Stromal cell of bone marrow (primary cell): ENCODE measurements at places on chromosomes 7 and 10.

DNA sequence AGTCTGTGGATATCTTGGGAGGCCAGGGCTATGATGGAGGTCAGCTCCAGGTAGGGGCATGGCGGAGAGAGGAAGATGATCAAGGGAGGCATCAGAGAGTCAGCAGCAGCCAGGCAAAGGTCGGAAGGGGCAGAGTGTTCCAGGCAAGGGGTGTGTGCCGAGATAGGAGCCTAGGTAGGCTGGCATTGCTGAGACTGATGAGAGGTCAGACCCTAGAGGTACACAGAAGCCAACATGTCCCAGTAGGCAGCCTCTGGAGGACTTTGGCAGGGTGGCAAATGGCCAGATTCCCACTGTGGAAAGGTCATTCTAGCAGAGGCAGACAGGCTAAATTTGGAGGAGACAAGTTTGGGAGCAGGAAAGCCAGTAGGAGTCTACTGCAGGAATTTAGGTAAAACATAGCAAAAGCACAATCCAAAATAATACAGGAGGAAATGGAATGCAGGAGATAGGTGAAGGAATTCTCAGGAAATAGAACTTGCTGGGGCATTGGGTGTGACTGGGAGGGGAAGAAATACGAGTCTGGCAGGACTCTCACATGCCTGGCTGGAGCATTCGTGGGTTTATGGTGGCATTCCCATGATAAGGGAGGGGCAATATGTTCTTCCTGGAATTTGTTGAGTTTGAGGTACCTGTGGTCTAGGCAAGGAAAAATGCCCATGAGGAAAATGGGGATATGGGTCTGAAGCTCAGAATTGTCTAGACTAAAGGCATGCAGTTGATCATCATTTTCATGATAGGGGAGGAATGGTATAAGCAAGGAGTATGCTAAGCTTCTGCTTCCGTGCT, 25.7 kb downstream of the TMEM176A start:
- no peak for DNase-seq

DNA sequence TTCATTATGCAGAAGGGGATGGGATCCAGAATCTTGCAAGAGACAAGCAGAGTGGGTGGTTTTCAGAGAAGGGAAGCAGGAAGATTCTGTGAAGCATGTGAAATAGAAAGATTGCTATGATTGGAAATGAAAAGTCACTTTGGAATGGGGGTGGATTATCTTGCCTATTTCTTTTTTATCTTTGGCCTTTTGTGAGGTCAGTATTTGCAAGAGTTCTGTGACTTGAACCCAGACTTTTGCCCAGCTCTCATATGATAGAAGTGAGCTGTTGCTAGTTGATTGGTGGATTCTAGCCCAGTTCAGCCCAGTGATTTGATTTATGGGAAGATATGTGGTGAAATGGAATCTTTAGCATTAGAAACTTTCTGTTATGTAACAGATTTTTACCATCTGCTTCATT, 17.1 kb downstream of the ENTPD7 start:
- peak; percentile 84 for DNase-seq

GRCh38 chr7:150983893-150984368, 5.8 kb upstream of the KCNH2 start:
- DNase-seq = no peak

- DNase-seq = no peak
These were observed 428.8 kb downstream of the KCNMA1 start for GRCh38 chr10:77208684-77209256.

- no peak for DNase-seq
These were observed 160.8 kb upstream of the GRB10 start for GRCh38 chr7:50943482-50943881.

DNA sequence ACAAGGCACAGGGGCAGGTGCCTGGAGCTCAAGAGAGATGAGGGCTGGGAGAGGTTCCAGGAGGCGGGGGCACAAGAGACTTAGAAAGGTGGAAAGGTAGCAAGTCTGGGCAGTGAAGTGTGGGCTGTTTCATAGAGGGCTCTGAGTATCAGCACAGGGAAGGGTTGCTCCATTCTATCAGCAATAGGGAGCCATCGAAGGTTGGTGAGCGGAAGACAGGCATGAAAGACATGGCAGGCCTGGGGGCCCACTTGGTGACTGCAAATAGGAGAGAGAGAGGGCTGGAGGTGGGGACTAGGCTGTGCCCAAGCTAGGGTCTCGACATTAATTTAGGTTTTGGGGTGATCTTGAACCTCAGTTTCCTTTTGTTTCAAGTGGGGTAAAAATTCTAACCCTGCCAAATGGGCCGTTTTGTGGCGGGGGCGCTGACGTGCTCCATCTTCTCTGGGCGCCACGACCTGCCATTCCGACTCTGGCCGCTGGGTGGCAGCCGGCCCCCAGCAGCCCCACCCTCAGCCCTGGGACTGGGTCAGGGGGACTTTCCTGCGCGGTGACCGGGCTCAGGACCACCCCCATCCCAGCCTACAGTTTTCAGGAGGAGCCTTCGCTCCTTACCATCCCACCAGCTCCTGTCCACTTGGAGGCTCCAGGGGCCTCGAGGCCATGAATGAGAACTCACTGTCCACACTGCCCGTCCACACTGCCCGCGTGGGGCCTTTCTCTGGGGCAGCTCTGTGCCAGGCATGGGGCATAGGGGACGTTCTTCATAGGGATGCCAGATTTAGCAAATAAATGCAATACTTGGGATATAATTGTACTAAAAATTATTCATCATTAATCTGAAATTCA, 37.2 kb upstream of the PCBD1 start:
- peak; percentile 5 for DNase-seq

GRCh38 chr10:115092555-115093285, 445 bp upstream of the ATRNL1 start:
- DNase-seq = no peak

DNA sequence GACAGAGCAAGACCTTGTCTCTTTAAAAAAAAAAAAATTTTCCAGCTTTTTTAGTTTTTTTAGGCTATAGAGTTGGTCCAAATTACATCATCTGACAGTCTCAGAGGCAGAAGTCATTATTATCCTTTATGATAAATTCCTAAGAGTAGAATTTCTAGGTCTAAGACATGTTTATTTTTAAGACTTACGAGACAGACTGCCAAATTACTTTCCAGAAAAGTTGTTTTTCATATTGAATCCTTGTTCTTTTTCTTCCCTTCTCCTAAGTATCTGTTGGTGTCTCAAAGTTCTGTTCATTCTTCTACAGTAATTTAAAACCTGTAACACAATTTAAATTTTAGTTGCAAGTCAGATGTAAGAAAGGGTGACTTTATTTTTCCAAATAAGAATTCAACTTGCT, 421.4 kb downstream of the GALNT17 start:
- DNase-seq = no peak

DNA sequence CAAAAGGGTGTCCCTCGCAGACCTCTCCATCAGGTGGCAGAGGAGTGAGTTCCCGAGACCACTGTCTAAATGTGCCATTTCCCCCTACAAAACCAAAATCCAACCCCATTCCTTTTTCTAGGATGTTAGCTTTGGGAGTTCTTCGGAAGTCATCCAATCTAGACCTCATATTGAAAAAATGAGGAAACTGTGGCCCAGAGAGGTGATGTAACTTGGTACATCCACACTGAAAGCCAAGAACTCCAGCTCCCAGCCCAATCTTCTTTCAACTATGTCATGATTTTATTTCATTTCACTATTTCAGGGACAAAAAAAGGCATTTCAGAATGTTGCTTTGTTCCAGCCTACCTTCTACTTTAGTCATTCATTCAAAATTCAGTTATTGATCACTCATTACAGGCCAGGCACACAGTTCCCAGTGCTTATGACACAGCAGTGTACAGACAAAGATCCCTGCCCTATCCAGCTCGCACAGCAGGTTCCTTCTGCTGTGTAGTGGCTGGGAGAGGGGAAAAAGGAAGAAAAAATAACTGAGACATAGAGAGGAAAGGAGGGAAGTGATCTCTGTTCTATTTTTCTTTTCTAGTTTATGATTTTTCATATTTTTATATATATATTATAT, 35.8 kb downstream of the SCRN1 start:
- peak; percentile 16 for DNase-seq

DNA sequence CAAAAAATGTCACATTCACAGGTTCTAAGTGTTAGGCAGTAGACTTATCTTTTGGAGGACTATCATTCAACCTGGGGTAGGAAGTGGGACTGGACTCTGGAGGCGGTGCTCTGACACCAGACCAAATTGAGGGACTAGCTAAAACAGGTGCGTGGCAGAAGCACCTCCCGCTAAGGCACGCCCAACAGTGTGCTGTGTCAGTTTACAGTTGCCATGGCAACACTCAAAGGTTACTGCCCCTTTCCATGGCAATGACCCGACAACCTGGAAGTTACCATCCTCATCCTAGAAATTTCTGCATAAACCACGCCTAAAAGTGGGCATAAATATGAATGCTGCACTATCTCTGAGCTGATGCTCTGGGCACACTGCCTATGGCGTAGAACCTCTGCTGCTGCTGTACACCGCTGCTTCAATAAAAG, 14.0 kb upstream of the BLNK start:
- DNase-seq = no peak

GRCh38 chr10:73506491-73506890, 10.7 kb upstream of the PPP3CB start:
- peak; percentile 57 for DNase-seq

DNA sequence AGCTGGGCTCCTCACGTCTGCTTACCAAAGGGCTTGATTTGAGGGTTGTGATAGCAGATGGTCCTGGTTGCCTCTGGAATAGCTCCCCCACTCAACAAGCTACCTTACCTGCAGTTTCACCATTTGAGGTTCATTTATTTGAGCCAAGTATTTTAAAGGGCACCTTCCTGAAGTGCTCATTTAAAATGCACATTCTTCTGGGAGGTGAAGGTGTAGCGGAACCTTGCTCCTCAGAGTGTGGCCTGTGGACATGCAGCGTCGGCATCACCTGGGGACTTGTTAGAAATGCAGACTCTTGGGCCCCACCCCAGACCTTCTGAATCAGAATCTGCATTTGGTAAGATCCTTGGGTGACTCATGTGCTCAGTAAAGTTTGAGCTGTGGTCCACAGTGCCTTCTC, 2.3 kb downstream of the CDH23 start:
- no peak for DNase-seq

GRCh38 chr10:113557424-113557862, 4.6 kb downstream of the HABP2 start:
- DNase-seq = no peak

- DNase-seq = peak; percentile 86
These were observed 299.7 kb downstream of the ZEB1 start for GRCh38 chr10:31618541-31619291.

DNA sequence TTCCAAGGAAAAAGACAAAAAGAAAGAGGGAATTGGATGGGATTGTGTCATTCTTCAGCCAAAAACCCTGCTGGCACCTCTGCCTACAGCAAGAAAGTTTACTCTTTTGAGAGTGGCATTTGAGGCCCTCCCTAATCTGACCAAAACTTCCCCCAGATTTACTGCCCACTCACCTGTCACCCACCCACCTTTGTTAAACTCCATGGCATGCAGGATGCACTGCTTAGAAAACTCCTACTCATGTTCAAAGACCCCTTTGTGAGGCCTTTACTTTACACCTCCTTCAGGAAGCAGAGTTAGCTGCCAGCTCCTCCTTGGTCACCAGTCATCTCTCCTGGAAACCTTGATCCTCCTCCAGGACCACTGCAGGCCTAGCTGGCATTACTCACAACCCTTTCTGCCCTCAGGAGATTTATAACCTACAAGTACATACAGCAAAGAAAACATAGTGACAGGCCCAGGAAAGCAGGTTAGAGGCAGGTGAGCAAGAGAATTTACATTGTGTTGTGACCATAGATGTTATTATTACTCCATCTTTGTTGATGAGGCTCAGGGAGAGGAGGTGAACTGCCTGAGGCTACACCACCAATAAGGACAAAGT, 10.3 kb upstream of the PLAC9 start:
- no peak for DNase-seq

DNA sequence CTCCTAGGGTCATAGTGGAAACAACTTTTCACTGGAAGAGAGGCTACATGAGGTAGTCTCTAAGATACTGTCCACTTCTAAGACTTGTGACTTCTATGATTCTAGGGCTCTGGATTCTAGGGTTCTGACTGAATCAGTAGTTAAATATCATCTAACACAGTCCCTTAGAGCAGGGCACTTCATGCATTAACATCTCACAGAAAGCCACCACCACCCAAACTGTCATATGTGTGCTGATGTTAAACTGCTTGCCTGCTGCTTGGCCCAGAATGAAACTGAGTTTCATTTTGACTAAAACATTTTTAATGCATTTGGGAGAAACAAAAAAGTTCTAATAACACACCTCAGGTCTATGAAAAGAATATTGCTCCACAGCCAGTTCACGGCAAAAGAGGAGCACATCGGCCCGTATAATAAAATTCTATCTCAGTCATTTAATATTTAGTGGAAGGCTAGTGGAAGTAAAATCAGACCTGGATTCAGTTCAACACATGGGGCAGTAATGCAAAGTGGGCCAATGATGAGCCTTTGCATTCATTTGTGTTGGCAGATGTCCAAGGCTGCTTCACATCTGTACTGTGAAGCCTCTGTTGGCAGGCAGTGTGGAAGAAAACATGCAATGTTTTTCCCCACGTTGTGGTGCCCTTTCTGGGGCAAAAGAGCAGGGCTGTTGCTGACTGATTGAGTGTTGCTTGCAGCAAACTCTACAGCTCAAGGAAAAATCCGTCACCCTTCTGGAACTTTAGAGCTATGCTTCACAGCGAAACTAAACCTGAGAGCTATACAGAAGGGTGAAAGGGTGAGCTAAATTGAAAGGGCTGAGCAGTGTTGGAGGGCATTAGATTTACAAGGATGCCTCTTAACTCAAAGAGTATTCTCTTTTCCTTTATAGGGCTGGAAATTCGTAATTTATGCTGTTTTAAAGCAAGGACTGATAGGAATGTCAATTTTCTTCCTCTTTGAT, 33.5 kb upstream of the AUTS2 start:
- peak; percentile 67 for DNase-seq

DNA sequence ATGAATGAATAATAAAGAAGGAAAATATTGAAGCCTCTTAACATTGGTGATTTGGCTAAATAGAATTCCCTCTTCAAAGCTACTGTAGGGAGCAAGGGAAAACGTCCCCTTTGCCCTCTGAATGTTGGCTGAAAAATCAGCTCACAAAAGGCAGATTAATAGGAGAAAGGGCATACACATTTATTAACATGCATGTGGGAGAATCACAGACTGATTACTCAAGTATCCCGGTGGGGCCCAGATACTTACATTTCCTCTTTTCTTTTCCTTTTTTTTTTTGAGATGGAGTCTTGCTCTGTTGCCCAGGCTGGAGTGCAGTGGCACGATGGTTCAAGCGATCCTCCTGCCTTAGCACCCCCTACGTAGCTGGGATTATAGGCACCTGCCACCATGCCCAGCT, 68.5 kb downstream of the HK1 start:
- no peak for DNase-seq

- DNase-seq = no peak
These were observed 1691.6 kb upstream of the LRRTM3 start for GRCh38 chr10:65234261-65234660.

DNA sequence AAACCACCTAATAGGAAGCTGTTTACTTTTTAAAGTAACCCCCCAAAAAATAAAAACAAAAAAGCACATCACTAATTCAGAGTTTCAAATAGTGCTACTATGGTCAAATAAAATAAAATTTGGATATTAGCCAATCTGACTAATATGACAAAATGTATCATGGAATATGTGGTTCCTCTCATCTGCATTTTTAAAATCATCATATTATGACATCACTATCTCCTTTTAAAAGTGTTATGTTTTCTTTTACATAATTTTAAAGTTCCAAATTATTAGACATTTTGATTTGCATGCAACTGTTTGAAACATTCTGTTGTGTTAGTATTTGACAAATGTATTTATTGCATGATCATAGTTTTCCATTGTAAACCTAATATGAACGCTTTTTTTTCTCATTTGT, 110.4 kb downstream of the AASS start:
- DNase-seq = no peak

- no peak for DNase-seq
These were observed 8.6 kb downstream of the BTBD16 start for GRCh38 chr10:122279725-122280141.
